Activated CD4-positive, CD25-positive, alpha-beta regulatory T cell treated with anti-CD3 and anti-CD28 coated beads, Interleukin-2, amount 50 U/mL, for 16 hours (primary cell): ENCODE measurements at places on chromosomes 5 and 9.

DNA sequence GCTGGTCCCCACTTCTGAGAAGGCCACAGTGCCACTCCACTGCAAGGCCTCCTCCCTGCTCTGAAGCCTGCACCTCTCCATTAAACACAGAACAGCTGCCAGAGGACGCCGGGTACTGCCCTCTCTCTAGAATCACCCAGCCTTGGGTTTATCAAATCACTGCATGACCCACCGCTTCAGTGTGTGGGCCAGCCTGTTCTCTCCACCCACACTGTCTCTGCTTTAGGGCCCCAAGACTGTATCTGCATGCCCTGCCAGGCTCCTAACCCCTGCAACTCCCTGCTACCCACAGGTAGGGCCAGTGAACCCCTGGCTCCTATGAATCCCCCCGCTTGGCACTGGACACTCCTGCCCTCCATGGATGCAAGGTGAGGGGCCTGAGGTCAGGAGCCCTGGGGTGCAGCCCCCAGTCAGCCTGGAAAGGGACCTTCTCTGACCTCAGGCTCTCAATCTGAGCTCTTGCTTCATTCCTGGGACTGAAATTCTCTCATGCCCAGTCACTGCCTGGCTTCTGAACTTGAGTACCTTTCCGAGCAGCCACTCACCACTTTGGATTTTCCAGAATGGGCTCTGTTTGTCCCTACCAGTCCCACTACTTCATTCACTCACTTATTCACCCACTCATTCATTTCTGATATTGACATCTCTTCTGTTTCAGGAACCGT is 206.3 kb downstream of the GABBR2 start:
- no peak for DNase-seq

GRCh38 chr9:110008663-110009062 is 199.3 kb downstream of the C9orf152 start:
- no peak for DNase-seq

DNA sequence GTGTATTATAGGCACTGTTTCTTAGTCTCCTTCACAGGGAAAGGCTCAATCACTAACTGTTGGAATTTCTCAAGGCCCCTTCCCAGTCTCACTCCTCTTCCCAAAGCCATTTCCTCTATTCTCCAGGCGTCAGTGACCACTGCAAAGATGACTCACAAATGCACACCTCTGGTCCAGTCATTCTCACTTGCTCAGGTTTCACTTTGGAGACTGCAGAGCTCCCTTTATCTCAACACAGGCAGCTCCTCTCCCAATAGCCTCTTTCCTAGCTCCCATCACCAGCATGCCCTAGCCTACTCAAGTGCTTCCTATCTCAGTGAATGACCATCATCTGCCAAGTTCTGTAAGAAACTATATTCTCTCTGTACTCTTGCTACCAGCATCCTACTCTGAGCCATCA is 323.6 kb downstream of the NTRK2 start:
- no peak for DNase-seq

GRCh38 chr9:134348404-134349155 is 22.3 kb downstream of the RXRA start:
- no peak for DNase-seq
